ENCODE measurements at places on chromosomes 16 and 17.
A peak's percentile ranks its signal among the peaks of the same experiment; 100 is the strongest.

DNA sequence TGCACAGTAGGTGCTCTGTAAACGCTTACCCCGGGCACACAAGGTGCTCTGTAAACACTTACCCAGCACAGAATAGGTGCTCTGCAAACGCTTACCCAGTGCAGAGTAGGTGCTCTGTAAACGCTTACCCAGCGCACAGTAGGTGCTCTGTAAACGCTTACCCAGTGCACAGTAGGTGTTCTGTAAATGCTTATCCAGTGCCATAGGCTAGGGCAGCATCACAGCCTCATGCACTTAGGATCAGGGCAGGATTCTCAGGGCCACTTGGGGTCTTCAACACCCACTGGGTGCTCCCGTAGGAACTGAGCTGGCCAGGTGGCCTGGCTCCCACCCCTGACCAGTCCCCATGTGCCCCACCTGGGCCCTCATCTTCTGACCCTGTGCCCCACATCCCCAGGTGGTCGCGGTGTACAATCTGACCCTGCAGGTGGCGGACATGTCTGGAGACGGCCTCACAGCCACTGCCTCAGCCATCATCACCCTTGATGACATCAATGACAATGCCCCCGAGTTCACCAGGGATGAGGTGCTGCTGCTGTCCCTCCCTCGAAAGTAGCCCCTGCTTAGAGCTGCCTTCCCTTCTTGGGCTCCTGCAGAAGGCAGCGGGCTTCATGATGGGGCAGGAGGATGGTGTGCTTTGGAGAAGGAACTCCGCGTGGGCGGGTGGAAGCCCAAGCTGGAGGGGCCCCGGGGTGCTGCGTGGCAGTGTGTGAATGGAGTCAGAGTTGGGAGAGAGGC is 13.1 kb downstream of the SLC22A31 start:
- no peak for DNase-seq

DNA sequence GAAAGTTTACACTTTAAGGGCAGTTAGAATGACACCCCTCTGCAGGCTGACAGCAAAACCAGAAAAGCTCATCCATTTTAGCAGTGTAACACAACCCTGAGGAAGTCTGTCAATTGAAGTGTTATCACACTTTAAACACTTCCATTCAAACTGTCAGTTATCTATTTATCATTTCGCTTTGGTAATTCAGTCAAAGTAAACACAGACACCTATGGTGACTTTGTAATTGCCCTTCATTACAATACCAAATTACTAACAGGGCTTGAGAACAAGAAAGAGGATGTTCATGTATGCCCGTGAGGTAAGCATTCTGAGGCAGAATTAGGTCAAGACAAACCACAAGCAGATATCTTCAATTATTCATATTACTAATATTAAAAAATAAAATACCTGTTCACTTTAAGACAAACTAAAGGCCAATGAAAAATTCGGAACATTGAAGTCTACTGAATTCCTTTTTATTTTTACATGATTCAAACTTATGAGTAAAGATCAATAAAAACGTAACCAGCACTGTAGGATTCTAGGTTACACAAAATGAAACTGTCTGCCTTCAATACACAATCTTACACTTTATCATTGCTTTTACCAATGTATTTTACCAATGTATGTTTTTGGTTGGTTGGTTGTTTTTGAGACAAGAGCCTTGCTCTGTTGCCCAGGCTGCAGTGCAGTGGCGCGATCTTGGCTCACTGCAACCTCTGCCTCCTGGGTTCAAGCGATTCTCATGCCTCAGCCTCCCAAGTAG is 57.1 kb downstream of the BRIP1 start:
- no peak for DNase-seq

- no peak for DNase-seq
Observed at GRCh38 chr17:73924114-73924908, 279.2 kb upstream of the RPL38 start.

DNA sequence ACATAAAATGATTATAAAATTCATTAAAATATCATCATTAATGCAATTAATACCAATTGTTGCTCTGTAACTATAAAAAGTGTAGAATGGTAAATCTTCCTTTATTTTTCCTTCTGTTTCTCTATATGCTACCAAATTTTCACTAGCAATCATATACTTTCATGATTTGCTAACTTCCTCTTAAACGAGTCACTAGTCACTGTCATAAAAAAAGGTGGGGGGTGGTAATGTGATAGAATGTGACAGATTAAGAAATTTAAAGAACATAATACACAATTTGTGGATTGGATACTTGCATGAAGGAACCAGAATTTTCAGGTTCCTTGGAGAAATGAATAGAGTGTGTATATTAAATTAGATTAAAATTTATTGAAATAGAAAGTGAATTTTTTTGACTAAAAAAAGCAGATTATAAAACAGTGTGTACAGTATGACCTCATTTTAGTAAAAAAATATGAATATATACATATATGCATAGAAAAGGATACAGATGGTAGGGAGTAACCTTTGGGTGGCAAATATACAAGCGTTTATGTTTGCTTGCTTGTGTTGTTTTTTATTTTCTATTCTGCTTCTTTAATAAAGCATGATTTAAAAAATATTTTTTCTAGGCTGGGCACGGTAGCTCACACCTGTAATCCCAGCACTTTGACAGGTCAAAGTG is 56.7 kb upstream of the C17orf78 start:
- DNase-seq: no peak

GRCh38 chr17:80441133-80441578 is 26.2 kb downstream of the ENDOV start:
- DNase-seq: peak; percentile 87

DNA sequence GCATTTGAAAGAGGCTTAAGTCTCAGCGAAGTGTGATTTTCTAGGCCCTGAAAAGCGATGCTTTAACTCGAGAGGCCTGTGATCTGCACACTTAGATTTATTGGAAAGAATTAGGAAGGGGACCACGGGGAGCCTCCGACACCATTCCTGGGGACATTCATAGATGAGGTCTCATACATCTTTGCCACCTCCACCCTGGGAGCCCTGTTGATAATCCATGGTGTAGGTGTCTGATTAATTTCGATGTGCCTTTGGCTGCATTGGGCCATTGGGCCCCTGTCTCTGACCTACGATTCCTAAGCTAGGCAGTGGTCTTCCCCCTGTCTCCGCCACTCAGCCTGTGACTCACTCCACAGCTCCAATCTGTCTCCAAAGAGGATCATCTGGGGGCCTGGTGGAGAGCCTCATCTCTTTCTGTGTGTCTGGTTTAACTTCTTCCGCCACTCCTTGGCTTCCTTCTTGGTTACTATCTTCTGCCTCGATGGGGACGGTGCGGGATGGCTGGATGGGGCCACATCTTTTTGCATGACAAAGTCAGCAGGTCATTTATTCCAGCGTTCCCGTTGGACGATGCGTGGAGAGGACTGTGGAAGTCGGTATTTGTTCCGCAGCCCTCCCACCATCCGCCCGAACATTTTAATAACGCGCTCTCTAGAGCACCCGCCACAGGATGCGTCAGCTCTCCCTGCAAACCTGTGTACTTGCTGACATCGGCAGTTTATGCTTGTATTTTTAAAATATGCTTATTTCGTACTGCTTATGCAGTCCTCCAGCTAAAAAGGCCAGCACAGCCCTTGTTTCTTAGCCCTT is 109.3 kb downstream of the IRX3 start:
- DNase-seq: no peak

GRCh38 chr17:28684963-28685362 is 23.0 kb downstream of the SUPT6H start:
- DNase-seq: no peak

GRCh38 chr16:86765389-86766026 is 187.2 kb downstream of the FOXL1 start:
- no peak for DNase-seq

GRCh38 chr16:87854907-87855683 is 14.2 kb downstream of the SLC7A5 start:
- no peak for DNase-seq

GRCh38 chr16:30758988-30759491 is 2.8 kb downstream of the CFAP119 start:
- no peak for DNase-seq

DNA sequence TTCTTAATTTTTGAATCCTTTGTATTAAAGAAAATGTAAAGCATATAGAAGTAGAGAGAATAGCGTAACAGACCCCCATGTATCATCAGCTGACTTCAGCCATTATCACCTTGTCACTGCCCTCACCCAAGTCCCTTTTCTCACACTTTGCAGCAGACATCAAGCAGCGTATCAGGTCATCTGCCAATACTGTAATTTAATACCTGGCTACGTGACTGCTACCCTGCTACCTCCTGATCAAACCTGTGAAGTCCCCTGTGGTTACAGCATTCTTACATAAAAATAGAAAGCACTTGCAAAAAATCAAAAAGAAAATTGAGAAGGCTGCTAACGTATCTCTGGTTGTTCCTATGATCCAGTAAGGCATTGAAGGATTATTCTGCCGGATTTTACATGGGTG is 96.4 kb downstream of the PLCG2 start:
- no peak for DNase-seq

- DNase-seq: no peak
Observed at GRCh38 chr16:52050418-52050817, 496.5 kb downstream of the TOX3 start.

GRCh38 chr17:46935658-46936266 is 12.8 kb downstream of the GOSR2 start:
- peak; percentile 66 for DNase-seq

GRCh38 chr16:70579248-70579647 is 55.6 kb downstream of the SF3B3 start:
- DNase-seq: no peak

DNA sequence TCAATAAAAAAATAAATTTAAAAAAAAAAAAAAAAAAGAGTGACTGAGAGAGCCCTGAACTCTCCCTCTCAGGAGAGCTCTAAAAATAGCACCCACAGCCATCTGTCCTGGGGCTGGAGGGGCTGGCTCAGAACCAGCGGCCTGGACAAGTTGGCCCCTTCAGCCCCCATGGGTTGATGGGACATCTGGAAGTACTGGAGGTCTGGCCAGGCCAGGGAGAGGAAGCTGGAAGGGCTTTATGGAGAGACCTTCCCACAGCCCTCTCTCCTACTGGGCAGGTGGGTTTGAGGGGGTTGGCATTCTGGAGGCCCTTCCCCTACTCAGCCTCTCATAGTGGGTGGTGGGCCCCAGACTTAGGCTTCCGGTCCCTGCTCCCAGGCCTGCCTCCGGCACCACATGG is 93.7 kb upstream of the TMEM97 start:
- DNase-seq: no peak

DNA sequence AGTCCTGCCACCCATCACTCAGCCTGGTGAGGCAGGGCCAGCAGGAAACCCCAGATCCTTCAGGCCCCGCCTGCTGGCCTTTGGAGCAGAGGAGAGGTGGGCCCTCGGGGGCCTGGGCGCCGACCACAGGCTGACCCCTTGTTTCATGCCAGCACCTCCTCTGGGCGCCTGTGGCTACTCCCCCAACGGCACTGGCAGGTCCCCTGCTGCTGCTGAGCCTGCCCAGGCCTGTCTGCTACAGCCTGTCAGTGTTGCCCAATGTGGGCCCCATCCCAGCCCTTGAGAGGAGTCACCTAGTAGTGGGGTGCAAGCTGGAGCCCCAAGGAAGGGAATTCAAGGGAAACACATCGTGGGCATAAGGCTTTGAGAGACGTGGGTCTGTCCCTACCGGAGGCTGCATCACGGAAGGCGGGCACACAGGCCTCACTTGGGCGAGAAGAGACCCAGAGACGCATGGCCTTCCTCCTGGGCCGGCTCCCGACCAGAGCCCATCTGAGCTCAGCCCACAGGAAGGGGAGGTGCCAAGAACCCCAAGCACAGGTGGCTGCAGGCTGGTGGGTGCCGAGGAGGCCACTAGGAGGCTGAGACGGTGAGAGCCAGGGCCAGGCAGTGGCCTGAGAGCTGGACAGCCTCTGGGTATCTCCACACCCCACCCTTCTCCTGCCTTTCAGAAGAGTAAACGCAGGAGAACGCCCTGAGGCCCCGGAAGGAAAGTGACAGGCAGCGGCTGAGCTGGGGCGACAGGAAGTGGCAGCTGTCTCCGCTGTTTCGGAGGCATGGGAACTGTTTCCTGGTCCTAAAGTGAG is 8.0 kb upstream of the FASN start:
- DNase-seq: peak; percentile 67

DNA sequence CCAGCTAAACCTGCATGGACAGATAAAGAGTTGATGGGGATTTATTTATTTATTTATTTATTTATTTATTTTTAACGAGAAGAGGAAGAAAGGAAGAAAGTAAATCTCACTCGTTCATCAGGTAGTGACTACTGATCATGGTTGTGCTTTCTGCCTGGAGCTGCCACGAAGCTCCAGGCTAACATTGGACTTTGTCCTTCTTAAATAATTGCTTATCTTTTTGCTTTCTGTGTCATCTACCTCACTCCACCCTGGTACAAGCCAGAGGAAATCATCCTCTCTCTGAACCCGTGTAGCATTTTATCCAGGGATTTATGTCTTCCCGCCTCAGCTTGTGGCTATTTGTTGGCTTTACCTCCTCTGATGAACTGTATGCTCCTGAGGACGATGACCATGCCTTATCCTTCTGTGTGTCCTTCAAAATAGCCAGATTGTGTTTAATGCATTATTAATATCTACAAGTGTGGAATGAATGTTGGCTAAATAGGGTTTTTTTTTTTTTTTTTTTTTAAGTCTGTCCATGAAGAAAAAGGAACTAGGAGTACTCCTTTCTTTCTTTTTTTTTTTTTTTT is 8.0 kb upstream of the SLC12A3 start:
- no peak for DNase-seq

Measured in K562 (cell line).